ENCODE measurements at places on chromosomes 5 and 9. TPM values are rescaled to one million over a fixed set of nuclear protein-coding genes. Genes with fewer than 3 reads are reported as not detected.
A peak's percentile ranks its signal among the peaks of the same experiment; 100 is the strongest.

Gene FNBP1
- total RNA-seq, result 189 TPM

DNA sequence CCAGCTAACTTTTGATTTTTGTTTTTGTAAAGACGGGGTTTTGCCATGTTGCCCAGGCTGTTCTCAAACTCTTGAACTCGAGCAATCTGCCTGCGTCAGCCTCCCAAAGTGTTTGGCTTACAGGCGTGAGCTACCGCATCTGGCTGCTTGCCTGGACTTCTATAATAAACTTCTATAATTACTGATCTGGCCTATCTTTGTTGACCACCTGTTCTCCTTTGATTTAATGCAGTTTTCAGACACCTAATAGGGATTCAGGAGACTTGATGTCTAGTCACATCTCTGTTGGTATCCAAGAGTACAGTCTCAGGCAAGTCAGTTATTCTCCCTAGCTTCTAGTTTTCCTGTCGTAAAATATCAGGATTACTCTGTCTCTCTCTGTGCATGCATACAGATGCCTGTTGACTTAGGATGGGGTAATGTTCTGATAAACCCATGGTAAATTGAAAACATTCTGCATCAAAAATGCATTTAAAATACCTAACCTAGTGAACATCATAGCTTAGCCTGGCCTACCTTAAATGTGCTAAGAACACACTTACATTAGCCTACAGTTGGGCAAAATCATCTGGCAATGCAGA is 51.5 kb upstream of the NR3C1 start:
- no peak for DNase-seq
- no peaks in the 10 kb centered on the region for H3K27me3 ChIP-seq
- H3K36me3 ChIP-seq, result no peaks in the 10 kb centered on the region
- no peak overlapping the region for H3K27ac ChIP-seq
- H3K4me3 ChIP-seq, result no peak overlapping the region
- H3K4me1 ChIP-seq, result no peaks in the 10 kb centered on the region

DNA sequence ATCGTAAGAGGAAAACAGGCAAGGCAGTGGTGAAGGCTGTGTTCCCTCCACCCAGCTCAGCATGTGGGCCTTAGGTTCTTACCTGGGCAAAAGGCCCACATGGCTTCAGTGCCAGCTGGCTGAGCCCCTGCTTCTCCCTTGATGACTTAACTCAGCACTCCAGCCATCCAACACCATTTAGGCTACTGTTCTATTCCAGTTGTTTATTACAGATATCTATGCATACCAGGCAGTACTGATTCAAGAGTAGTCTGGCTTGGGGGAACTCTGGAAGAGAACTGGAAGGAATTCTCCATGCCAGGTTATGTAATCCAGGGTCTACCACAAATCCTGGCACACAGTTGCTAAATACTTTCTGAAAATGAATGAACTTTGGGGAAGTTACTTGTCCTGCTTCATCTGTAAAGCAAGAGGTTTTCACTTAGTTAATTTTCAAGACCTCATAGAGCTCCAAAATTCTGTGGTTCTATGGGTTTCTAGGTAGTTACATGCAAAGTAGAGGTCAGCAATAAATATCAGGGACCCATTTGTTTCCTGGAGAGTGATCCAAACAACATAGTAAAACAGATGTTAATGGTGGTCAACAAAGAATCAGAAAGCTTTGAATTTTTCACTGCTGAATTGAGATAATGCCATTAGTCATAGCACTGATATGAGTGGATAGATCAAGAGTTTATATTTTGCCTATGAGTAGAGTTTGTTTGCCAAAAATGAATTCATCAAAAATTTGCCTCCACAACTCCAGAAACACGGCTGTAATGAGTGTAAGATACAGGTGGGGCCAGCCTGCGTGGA is 88.2 kb upstream of the OSMR start:
- H3K27ac ChIP-seq, result no peak overlapping the region
- H3K4me3 ChIP-seq, result no peak overlapping the region
- H3K4me1 ChIP-seq, result no peaks in the 10 kb centered on the region
- DNase-seq, result no peak
- H3K36me3 ChIP-seq, result no peaks in the 10 kb centered on the region

GRCh38 chr9:84140535-84141101 is 160.0 kb downstream of the RMI1 start:
- H3K4me3 ChIP-seq, result peak overlapping the region; percentile 58
- H3K27ac ChIP-seq, result no peak overlapping the region
- no peaks in the 10 kb centered on the region for H3K36me3 ChIP-seq
- no peaks in the 10 kb centered on the region for H3K4me1 ChIP-seq
- peak; percentile 8 for DNase-seq

GRCh38 chr9:33041432-33042188 is 16.5 kb downstream of the DNAJA1 start:
- DNase-seq, result no peak
- no peaks in the 10 kb centered on the region for H3K27me3 ChIP-seq
- peaks cover 3% of the 10 kb centered on the region for H3K36me3 ChIP-seq

Gene CDH6
- total RNA-seq, result not detected

DNA sequence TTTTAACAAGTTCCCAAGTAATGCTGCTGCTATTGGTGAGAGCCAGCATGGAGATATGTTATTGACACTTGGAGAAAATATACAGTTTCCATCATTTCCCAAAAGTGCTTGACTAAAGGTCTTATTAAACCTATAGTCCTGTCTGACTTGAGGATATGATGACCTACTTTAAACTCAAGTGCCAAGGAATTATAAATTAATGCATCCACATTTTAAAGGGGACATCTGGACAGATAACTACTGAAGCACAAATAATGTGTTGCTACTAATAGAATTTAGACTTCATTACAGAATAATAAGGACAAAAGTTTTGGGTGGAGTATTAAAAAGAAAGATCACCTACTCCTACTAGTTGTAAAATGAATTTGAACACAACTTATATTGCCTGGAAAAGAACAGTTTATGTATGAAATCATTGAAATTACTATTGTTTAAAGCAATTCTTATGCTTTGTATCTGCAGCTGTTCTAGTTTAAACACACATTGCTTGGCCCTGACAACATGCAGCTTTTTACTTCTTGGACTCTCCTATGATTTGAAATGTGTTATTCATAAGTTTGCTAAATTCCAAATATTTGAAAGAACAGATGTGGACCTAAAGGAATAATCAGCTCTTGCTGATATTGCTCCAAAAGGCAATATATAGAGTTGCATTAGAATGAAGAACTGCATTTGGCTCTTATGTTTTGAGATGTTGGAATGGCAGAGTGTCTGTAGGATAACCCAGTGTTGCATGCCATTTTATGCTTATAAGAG is 73.4 kb downstream of the SGCD start:
- DNase-seq, result no peak
- no peaks in the 10 kb centered on the region for H3K4me1 ChIP-seq
- no peak overlapping the region for H3K4me3 ChIP-seq
- H3K27me3 ChIP-seq, result no peaks in the 10 kb centered on the region
- H3K36me3 ChIP-seq, result no peaks in the 10 kb centered on the region

All from naive thymus-derived CD4-positive, alpha-beta T cell (primary cell).